ENCODE measurements at places on chromosomes 2 and 18.

DNA sequence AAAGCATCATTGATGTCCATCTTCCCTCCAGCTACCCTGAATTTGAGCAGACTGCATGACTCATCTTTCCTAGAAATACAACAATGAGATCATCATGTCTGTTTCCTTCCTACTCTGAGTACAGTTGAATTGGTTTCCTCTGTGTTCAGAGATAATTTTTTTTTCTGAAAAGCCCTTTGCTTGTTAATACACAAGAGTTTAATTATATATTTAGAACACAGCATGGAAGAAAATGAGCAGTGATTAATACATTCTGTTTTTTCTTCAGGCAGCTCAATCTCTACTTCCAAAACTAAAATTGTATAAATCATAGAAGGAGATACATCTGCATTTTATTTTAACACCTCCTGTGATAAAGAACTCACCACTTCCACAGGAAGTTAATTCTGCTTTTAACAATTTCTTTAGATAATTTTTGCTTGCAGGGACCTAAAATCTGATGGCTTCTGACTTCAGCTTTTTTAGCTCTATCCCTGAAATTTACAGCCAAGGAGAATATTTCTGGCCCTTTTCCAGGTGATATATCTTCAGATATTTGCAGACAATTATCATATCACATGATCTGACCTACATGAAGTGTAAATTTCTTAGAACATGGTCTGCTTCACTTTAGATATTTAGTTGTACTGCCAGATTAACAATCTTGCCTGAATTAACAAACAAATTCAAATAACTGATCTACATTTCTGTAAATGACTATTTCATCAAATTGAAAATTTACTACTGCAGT, 249.0 kb downstream of the TRIB2 start:
- DNase-seq, result peak; percentile 73

- no peak for DNase-seq
Measured at GRCh38 chr18:38406607-38407006, 841.0 kb upstream of the CELF4 start.

- DNase-seq, result no peak
Measured at GRCh38 chr2:19505-19904, 26.8 kb downstream of the FAM110C start.

GRCh38 chr2:1586923-1587840, 157.1 kb downstream of the PXDN start:
- DNase-seq, result no peak

GRCh38 chr2:127398239-127398590, 10.4 kb upstream of the MAP3K2 start:
- peak; percentile 96 for DNase-seq

GRCh38 chr2:74577448-74577847, 22.9 kb downstream of the DOK1 start:
- DNase-seq, result peak; percentile 48

DNA sequence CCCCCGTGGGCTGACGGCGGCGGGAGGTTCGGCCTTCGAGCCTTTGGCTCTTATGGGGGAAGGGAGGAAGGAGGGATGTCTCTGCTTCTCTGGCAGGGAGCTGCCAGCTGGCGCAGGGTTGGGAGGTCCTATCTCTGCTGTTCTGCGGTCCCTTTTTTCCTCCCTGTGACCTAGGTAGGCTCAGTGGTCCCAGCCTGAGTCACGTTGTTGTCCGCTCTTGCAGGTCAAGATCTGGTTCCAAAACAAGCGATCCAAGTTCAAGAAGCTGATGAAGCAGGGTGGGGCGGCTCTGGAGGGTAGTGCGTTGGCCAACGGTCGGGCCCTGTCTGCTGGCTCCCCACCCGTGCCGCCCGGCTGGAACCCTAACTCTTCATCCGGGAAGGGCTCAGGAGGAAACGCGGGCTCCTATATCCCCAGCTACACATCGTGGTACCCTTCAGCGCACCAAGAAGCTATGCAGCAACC, 2.5 kb downstream of the DLX1 start:
- no peak for DNase-seq

GRCh38 chr18:73059280-73059679, 191.5 kb upstream of the NETO1 start:
- no peak for DNase-seq

DNA sequence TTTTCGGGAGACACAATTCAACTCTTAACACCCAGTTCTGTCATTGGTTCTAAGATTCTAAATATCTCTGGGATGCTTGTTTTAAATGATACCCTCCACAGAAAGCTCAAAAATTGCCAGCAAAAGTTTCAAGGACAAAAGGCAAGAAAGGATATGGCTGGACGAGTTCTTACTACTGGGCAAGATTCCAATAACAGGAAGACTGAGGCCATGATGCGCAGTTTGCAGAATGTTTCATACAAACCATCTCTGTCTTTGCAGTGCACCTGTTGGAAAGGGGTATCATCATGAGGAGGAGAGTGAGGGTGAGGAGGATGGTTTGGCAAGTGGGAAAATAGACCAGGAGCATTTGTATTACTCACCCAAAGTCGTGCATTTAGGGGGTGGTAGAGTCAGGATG, 172.8 kb downstream of the DCDC2C start:
- no peak for DNase-seq

DNA sequence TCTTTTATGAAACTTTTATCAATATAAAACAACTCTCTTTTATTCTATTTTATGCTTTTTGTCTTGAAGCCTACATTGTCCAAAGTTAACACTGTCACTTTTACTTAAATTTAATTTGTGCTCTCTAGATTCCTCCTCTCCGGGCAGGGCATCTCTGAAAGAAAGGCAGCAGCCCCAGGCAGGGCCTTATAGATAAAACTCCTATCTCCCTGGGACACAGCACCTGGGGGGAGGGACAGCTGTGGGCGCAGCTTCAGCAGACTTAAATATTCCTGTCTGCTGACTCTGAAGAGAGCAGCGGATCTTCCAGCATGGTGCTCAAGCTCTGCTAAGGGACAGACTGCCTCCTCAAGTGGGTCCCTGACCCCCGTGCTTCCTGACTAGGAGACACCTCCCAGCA, 447.7 kb upstream of the FANCL start:
- no peak for DNase-seq

DNA sequence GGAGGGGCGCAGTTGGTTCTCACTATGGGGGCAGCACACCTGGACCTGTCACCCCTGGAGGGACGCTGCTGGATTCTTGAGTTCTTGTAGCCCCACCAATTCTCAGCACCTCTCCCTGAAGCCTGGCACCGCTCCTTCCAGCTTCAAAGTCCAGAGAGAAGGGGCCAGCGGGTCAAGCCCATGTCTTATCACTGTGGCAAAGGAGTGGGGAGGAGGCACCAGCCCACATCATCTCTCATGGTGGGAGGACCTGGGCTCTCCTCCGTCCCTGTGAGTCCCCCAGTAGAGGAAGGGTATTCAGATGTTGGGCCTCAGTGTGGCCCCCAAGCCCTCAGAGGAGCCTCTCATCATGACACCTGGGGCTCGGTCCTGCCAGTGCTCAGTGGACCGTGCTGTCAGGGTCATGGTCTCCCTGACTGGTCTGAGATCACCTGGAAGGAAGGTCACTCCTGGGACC, 67.4 kb downstream of the HS1BP3 start:
- no peak for DNase-seq

GRCh38 chr18:59265246-59265973, 7.8 kb downstream of the RAX start:
- DNase-seq, result no peak

DNA sequence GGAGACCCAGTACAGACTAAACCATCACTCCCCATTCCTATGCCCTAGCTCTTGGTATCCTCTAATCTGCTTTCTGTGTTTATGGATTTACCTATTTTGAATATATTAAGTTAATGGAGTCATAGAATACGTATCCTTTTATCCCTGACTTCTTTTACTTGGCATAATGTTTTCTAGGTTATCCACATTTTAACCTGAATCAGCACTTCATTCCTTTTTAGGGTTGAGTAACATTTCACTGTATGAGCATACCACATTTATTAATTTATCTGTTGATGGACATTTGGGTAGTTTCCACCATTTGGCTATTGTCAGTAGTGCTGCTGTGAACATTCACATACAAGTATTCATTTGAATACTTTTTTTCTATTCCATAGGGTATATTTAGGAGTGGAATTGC, 157.3 kb upstream of the CTNNA2 start:
- DNase-seq, result no peak

Measured in fibroblast of skin of right biceps (primary cell).